ENCODE measurements at places on chromosomes 1 and 21. TPM values are rescaled to one million over a fixed set of nuclear protein-coding genes. Genes with fewer than 3 reads are reported as not detected.
A peak's percentile ranks its signal among the peaks of the same experiment; 100 is the strongest.

GRCh38 chr1:100351095-100351887, 1.0 kb upstream of the CDC14A start:
- DNase-seq: peak; percentile 74

DNA sequence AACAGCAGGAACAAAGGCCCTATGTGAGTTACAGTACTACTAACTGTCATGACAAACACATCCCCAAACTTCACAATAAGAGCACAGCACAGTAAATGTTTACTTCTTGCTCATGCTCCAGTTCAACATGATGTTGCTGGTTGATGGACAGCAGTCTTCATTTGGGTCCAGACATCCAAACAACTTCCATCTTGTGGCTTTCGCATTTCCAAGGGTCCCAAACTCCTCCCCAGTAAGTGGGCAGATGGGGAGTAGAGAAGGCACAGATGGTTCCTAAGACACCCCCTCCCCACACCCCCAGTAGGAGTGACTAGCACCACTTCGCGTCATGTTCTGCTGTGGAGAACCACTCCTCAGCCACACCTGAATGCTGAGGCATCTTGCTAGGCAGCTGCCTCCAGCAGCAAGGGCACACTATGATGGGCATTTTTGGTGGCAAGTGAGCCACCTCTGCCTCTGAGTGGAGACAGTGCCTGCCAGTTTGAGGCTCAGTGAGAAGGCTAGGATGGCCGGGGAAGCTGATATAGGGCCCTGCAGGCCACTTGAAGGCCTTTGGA, 32.7 kb upstream of the CD2 start:
- no peak for DNase-seq

GRCh38 chr21:45854690-45855247, 126.8 kb upstream of the COL6A1 start:
- DNase-seq: no peak

- DNase-seq: no peak
These were observed 67.3 kb downstream of the URB2 start for GRCh38 chr1:229693129-229693900.

DNA sequence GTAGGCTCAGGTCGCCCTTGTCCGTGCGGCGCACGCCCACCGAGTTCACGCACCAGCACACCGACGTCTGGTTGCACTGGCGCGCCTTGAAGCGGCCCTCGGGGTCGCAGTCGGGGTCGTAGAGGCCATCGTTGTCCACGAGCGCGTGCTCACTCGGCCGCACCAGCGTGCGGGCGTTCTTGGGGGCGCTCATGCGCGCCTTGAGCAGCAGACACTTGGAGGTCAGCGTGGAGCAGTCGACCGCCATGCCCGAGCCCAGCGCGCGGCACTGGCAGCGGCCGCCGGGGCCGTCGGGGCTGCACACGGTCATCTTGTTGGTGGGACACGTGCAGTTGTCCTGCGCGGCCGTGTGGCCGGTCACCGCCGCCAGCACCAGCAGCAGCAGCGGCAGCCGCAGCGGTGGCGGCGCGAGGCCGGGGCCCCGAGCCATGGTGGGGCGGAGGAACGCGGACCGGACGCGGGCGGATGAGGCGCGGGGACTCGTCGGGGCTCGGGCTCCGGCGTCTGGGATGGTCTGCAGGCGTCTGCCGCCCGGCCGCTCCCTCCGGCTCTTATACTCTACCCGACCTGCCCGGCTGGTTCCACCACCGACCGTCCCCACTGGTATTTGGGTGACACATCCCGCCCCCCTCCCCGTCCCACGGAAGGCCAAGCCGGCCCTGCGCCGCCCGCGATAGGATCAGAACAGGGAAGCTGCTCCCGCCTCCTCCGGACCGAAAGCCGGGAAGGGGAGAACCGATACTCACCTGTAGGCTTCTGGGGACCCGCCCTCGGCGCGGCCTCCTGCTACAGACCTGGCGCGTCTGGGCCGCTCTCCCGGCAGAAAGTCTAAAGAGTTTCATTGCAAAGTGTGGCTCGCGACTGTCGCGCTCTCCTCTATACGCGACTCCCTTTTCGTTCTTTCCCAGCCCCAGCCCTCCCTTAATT, at the start of gene TACSTD2:
TACSTD2 (minus strand) TSS at position 526 of the 927 bp plus-strand sequence; CDS start at position 430, 96 bp downstream.
- DNase-seq: no peak

DNA sequence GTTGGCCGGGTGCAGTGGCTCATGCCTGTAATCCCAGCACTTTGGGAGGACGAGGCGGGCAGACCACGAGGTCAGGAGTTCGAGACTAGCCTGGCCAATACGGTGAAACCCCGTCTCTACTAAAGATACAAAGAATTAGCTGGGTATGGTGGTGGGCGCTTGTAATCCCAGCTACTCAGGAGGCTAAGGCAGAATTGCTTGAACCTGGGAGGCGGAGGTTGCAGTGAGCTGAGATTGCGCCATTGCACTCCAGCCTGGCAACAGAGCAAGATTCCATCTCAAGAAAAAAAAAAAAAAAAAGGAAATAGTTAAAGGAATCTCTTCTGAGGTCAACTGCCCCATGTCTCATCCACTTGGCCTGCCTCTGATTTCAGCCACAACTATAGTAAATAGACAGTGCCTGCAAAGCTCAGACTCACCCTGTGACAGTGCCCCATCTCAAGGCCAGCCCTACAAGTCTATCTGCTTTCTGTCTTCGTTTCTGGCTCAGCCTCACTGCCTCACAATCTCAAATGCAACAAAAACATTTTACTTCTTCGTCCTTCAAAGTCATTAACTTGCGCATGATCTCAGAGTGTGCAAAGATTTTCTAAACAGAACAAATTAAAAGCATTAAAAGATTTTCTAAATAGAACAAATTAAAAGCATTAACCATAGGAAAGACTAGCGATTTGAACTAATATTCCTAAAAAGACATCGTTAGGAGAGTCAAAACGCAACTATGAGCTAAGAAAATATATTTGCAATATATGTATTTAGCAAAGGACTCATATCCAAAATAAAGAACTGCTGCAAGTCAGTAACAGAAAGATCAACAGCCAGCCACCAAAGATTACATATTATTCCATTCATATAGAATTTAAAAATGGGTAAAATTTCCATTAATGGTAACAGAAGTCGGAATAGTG, 65.0 kb upstream of the PRDX6 start:
- DNase-seq: no peak

DNA sequence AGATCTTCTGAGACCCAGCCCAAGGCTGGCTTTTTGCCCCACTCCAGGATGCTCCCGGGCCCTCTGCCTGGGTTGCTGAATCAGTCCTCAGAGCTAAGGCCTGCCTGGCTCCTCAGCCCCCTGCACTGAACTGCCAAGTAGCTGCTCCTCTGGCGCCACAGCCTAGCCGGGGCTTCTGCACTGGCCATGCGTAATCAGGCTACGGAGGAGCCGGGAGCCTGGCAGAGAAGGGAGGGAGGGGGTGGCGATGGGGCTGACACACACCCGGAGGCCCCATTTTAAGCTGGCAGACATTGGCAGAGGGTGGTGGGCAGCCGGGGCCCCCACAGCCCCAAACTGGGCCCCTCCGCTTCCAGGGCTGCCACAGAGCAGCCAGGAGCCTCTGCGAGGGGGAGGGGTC, 38.7 kb downstream of the ALPL start:
- no peak for DNase-seq

- DNase-seq: peak; percentile 10
These were observed 351.3 kb upstream of the SGIP1 start for GRCh38 chr1:66182551-66183178.

DNA sequence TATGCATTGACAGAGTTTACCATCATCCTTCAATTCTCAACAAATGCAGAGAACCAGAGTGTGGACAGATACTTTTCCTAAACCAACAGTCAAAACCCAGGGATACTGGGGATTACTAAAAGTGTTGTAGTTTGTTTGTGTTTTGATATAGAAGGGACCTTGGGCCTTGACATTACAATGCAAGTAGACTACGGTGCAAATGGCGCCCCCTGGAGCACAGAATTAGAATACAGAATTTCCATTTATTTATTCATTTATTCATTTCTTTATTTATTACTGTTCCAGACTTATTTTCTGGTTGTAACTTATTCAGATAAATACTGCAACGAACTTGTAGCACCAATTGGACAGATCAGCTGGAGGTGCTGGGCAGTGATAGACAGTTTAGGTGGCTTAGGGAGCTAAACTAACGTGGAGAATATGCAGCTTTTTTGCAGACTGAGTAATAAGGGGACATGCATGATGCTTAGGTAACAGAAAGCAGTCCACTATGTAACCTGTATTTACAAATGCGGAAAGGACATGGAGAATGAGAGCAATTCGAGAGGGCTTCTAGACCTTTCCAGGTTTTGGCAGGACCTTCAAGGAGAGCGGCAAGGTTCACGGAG, 42.6 kb downstream of the KIRREL1 start:
- no peak for DNase-seq

GRCh38 chr1:224380003-224380402, 23.3 kb downstream of the CNIH4 start:
- peak; percentile 40 for DNase-seq

- DNase-seq: no peak
These were observed 73.2 kb downstream of the MAN1C1 start for GRCh38 chr1:25689686-25690381.

GRCh38 chr1:182035097-182035770, 26.3 kb downstream of the ZNF648 start:
- DNase-seq: no peak

DNA sequence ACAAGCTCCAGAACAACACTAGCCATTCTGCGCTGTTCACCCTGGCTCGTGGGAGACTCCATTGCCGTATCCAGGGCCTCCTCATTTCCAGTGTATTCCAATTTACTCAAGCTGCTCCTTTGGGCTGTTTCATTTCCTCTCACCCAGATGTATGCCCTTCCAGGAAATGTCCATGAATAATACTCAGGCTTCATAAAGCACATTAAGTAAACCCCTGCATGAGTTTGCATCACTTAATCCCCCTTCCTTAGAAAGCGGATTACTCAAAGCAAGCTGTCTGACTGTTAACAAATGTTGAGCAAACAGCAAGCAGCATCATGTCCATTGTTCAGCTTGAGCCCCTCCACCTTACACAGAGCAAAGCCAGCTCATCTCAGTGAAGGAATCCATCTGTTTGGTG, 403.6 kb upstream of the PBX1 start:
- no peak for DNase-seq

Gene ZNF670
- total RNA-seq: 2.8 TPM
